NCI-H526 treated with DMSO at 0.1 percent for 48 hours (cell line): ENCODE measurements at places on chromosomes 1 and 21.

DNA sequence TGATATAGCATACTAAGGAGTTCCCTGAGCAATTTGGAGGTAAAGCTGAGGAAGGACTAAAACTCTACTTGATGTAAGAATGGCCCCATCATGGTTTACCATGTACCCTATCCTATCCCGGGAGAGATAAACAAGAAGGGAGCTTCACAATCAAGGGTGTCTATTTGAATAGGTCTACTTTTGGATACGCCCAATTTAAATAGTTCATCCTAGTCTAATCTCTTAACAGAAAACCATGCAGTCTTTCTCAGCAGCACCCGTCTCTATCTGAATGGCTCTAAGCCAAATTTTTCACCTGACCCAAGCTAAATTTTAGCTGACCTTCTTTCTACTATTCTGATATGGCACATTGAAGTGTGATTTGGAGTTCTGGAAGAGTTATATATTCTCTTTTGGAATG, 122.0 kb downstream of the TNNI3K start:
- DNase-seq = no peak

- no peak for DNase-seq
Measured at GRCh38 chr21:45363921-45364467, 41.0 kb upstream of the COL18A1 start.

DNA sequence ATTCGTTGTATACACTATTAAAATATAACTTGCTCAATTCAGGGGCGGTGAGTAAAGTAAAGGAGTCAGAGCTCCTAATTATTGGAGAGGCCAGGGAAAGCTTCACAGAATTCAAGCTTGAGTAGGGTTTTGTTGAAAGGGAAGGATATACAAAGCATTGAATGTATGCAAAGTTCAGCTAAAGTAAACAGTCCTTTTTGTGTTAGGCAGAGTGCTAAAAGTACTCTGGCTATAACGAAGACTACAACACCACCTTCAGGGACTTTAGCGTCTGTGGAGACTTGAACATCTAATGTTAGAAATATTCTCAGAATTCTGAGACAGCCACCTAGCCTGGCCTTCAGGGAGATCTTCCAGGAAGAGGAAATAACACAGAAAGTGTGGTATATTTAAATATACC, 1.1 kb downstream of the FALEC start:
- DNase-seq = peak; percentile 99

DNA sequence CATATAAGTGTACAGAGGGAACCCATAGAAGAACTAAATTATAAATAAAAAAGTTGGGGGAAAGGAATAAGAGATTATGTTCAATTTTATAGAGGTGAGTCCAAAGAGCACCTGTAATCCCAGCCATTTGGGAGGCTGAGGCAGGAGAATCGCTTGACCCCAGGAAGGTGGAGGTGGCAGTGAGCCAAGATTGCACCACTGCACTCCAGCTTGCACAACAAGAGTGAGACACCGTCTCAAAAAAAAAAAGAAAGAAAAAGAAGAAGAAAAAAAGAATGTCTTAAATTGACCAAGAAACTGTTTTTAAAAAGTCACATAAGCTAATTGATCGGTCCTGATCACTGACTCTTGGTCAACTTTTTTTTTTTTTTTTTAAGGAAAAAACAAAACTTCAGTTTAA, 19.1 kb upstream of the ATF3 start:
- DNase-seq = no peak

GRCh38 chr1:53315456-53316423, 12.1 kb downstream of the LRP8 start:
- peak; percentile 62 for DNase-seq

DNA sequence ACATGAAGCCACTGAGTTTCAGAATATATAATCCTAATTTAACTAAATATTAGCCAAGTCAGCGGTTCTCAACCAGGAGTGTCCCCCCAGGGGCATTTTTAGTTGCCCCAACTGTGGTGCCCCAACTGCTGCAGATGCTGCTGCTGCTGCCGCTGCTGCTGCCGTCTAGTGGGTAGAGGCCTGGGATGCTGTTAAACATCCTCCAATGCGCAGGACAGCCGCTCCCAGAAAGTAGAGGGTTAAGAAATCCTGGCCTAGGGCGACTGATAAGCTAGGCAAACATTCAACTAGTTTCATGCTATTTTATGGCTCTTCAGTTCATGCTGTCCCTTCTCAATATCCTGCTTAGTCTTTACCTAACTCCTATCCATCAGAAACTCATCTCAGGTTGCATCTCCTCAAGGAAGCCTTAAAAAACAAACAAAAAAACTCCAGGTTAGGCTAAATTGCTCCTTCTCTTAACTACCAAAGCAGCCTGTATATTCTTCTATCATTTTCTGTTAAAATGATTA, 9.9 kb upstream of the DCAF6 start:
- DNase-seq = peak; percentile 95

GRCh38 chr1:58592522-58593134, 15.6 kb upstream of the TACSTD2 start:
- no peak for DNase-seq

GRCh38 chr1:57889676-57890320, 465.9 kb upstream of the DAB1 start:
- no peak for DNase-seq

- no peak for DNase-seq
Measured at GRCh38 chr1:155326631-155327037, 5.9 kb downstream of the RUSC1 start.

DNA sequence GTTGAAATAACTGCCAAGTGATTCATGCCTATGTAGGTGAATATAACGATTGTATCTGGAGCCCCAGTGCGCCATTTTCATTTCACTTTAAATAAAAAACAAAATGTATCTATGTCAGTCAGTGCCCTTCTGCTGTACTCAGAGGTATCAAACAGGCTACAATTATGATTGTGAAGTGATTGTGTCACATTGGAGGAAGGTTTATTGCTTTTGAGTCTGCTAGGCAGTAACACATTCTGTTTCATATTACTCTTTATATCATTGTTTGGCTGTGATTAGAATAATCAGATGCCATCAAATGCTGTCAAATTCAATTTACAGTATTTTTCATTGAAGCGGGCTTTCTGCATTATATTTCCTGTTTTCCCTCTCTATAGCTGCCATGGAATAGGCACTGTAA, 171.9 kb downstream of the KCTD3 start:
- DNase-seq = no peak

DNA sequence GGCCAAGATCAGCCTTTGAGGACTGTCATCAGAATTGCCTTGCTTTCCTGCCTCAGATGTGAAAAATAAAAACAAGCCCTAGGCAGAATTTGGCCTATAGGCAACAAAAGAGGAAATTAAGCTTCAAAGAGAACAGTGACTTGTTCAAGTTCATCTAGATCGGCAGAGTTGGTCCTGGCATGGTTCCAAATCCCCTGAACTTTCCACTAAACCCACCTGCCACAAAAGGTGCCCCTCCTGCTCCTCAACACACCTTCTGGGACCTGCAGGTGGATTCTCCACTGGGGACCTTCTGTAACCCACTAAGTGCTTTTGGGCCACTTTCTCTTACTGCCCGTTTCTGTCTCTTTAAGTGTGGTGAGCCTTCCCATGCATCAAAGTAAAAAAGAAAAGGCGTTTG, 42.5 kb upstream of the LRRN2 start:
- no peak for DNase-seq

DNA sequence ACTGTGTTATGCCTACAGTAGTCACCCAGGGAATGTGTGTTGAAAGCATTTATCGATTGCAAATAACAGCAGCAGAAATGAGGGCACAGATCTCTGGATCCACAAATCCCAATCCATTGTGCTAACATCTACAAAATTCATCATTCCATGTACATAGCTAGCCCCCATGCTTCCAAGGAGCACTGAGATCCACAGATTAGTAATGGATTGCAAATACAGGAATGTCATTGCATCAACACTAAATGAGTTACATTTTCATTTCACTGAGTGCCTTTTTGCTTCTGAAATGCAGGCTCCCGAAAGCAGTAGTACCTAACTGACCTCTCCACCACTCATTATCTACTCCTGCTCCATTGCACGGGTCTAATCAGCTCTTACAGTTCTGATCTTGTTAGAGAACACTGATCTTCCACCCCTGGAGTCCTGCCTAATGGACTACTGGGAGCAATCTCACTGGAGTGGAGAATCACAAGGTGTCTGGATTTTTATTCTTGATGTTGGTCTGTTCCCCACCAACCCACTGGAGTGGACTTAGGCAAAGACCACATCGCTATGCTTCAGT, 30.5 kb downstream of the ASTN1 start:
- DNase-seq = no peak

DNA sequence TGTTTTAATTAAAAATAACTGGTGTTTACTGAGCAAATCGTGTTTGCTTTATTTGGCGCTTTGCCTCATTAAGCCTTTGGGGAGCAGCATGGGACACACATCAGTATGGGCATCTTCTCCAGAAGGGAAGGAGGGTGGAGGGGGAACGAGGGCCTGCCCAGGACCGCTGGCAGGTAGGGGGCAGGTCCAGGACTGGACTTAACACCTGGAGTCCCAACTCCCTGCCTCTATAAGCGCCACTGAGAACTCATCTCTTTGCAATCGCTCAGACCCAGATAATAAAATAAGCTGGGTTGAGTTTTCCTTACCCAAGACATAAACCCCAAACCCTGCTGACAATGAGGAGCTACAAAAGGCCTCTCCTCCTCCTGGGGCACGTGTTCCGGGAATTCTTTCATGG, 15.1 kb downstream of the ABCG1 start:
- no peak for DNase-seq

DNA sequence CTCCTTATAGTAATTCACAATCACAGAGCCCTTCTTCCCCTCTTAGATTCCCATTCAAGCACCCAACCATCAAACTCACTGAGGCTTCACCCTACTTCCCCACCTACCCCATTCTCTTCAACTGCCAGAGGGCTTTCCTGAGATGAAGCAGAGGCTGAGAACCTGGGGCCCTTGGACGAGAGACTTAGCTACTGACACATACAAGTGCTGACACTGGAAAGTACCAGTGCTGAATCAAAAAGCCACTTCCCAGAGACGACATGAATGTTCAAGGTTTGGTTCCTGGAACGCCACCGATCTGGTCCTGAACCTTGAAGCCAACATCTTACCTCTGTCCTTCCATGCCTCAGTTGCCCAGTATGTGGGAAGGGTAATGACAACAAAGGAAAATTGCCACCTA, 16.6 kb upstream of the RAP1A start:
- DNase-seq = no peak

DNA sequence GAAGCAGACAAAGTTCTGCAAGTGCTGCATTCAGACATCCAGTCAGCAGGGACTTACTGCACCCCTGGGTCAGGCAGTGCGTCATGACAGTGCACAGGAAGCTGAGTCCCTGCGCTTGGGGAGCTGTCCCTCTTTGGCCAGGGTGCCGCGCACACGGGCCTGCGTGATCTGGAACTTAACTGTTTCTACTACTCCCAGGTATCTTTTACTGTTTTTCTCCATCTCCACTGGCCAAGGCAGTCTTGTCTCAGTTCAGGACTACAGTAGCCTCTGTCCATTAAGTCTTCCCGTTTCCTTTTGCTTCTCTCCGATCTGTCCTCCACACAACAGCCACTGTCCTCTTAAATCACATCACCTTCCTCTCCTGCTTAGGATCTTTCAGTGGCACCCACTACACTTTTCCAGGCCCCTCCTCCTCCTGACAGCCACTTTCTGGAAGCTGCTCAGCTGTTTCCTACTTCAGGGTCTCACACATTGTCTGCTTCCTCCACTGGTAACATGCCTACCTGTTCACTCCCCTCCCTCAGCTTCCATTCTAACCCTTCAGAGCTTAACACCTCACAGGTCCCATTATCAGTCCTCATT, 15.9 kb downstream of the ERRFI1 start:
- no peak for DNase-seq

- DNase-seq = no peak
Measured at GRCh38 chr1:68142036-68142435, 90.3 kb downstream of the WLS start.

DNA sequence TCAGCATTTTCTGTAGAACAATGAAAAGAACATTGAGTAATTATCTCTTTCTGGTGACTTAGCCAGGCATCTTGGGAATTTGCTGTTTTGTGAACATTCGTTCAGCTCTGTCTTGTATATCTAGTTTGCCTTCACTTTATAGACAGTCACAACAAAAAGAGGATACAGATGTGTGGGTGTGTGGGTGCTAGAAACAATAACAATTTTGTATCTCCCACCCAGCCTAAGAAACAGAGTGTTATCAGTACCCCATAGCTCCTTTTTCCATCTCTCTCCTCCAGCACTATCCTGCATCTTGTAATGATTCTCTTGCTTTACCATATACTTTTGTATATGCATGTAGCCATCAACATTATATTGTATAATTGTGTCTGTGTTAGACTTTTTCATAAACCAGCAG, 33.0 kb downstream of the AK4 start:
- no peak for DNase-seq

- DNase-seq = no peak
Measured at GRCh38 chr1:32949519-32949918, 15.1 kb downstream of the RNF19B start.

GRCh38 chr1:1407636-1408318, 684 bp upstream of the MRPL20 start:
- no peak for DNase-seq

DNA sequence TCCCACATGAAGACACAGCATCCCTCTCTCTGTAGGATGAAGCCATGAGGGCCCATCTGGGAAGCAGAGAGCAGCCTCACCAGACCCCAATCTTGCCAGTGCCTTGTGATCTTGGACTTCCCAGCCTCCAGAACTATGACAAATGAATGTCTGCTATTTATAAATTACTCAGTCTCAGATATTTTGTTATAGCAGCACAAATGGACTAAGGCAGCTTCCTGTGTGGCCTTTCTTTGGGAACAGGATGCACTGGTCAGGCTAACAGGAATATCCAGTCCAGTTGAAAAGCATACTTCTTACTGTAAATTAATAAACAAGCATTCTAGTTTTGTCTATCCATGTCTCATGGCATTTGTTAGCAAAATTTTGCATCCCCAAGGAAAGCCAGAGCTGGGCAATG, 134.1 kb upstream of the ETV3 start:
- DNase-seq = no peak

DNA sequence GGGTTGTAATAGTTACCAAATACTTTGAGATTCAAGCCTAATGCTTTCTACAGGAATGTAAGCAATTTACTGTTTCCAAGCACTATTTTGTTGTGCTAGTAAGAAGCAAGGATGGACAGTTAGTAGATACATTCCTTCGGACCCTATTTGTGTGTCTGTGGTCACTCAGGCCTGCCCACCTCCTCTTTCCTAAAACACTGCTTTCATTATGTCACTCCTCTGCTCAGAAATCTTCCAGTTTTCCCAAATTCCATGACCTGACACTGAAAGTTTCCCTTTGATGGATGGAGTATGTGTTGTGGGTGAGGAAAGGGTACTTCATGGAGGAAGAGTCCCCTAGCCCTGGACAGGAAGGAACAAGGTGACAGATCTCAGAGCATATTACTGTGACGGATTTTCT, 141.1 kb downstream of the DISP1 start:
- DNase-seq = no peak

GRCh38 chr1:227244339-227245118, 73.8 kb downstream of the CDC42BPA start:
- DNase-seq = no peak

GRCh38 chr1:162367073-162367472, 9.6 kb downstream of the SPATA46 start:
- DNase-seq = no peak

- DNase-seq = peak; percentile 27
Measured at GRCh38 chr1:35708441-35708921, 10.2 kb downstream of the C1orf216 start.

GRCh38 chr1:183952101-183952500, 85.4 kb downstream of the COLGALT2 start:
- no peak for DNase-seq
